ENCODE measurements at places on chromosomes 16 and 17.

GRCh38 chr17:30372755-30373154, 6.0 kb upstream of the CPD start:
- DNase-seq, result no peak

- no peak for DNase-seq
These were observed 28.9 kb upstream of the CMIP start for GRCh38 chr16:81415751-81416150.

DNA sequence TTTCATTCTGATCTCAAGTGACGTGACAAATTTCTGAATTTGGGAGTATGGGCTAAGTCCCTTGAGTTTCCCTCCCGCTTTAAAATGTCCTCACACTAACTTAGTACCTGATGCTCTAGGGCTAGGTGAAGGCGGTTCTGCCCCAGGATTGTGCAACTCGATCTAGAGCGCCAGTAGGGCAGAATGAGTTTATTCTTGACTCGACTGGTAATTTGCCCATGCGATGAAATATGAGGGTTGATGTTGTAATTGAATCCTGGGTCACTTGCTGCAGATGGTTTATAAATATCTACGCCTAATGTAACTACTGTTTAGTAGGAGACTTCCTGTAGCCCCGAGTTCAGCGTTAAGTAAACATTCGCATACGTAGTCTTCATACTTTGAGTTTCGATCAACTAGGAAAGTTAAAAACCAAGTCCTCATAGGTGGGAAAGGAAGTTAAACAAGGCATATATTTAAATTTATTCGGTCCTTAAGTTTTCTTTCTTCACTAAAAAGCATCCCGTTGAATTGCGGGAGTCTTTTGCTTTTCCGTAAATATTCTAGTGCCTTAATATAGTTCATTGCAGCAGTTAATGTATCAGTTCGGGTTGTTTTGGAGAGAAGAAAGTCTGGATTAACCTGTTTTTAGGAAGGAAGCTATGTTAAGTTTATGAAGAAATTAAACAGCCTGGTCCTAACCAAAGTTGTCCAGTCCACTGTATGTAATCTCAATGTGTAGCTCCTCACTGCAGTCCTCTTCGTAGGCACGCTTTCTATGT, 1.6 kb downstream of the CTCF start:
- no peak for DNase-seq

DNA sequence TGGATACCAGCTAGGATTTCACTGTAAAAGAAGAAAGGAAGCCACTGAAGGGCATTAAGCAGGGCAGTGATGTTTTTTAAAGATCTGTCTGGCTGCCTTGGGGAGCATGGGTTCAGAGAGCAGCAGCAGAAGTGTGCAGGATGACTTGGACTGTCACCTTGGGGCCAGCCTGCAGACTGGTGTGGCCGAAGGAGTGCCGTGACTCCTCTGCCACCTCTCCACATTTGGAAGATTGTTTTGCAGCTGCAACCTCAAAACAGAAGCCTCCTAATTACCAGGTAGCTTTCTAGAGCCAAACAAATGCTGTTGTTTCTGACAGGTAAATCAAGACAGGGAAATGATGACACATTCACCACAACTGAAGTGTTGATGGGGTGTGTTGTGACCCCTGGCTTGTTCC, 681.4 kb downstream of the WWOX start:
- no peak for DNase-seq

DNA sequence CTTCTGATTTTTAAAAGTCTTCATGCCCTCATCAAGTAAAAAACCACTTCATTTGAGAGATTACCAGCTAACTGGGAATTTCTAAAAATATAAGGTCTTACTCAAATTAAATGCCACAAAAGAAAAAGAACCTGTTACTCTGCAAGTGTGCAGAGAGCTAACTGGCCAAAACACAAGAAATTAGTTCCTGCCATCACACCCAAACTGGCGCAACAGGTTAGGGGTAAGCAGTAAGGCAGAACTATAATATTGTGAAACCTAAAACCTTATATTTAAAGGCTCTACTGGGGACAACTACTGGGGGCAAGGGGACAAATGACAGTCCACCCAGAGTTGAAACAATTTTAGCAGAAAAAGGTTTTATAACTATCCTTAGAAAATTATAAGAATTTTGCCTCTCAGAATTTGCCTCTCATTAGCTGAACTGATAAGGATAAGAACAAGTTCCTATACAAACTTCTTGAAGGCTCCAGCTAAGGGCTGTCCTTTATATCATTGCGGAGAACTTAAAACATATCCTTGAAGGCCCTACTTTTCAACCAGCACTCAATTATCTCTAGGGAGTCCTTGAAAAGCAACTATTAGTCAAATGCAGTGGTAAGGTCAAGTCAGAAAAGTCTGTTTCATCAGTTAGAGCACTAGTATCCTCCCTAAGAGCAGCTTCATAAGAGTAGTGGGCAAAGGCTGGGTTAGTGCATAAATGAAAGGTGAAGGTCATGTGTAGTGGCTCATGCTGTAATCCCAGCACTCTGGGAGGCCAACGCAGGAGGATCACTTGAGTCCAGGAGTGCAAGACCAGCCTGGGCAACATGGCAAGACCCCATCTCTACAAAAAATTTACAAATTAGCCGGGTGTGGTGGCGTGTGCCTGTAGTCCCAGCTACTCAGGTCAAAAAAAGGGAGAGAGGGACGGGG, 31.5 kb downstream of the SMURF2 start:
- no peak for DNase-seq

- DNase-seq, result no peak
These were observed 21.1 kb downstream of the RARA start for GRCh38 chr17:40329839-40330794.

DNA sequence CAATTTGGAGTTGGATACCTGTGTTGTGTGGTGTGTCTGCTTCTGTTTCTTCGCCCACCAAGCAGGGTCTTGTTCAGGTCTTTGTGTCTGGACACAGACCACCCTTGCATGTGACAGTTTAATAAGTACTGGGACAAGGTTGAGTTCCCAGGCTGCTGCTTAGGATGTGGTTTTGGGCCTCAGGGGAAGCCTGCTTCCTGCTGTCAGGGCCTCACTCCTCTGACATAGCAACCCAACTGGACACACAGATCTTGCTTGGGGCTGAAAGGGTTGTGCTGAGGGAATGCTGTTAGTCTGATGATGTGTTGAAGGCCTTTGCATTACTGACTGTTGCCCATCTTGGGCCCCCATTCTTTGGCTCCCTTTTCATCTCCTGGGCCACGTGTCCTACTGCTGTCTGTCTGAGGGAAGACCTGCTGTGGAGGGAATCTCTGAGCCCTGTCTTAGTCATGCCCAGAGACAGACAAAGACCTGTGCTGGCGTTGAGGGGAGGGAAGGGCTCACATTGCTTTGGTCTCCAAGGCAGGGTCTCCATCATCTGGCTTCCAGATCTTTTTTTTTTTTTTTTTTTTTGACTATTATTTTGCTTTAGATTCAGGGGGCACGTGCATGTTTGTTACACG, 4.7 kb upstream of the TGFB1I1 start:
- DNase-seq, result no peak
